ENCODE measurements at places on chromosomes 4 and X.
A peak's percentile ranks its signal among the peaks of the same experiment; 100 is the strongest.

DNA sequence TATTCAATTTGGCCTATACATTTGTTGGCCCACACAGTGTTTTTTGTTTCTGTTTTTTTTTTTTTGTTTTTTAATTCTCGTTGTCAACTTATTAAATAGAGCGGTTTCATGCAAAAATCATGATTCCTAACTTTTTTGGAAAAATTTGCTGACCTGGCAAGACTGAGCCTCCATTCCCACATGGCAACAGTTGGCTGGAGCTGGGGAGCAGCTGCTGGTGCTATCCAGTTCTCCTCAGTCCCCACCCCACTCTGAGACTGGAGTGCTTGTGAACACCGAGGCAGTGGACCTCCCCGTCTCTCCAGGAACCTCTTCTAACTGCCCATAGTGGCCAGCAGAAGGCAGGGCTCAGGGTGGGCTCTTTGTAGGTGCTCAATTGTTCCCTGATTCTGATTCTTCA, 95.7 kb upstream of the OTUD4 start:
- DNase-seq: no peak

- DNase-seq: no peak
Measured at GRCh38 chr4:118367361-118367760, 14.6 kb upstream of the PRSS12 start.

- DNase-seq: peak; percentile 7
Measured at GRCh38 chr4:142567620-142568451, 278.3 kb downstream of the INPP4B start.

DNA sequence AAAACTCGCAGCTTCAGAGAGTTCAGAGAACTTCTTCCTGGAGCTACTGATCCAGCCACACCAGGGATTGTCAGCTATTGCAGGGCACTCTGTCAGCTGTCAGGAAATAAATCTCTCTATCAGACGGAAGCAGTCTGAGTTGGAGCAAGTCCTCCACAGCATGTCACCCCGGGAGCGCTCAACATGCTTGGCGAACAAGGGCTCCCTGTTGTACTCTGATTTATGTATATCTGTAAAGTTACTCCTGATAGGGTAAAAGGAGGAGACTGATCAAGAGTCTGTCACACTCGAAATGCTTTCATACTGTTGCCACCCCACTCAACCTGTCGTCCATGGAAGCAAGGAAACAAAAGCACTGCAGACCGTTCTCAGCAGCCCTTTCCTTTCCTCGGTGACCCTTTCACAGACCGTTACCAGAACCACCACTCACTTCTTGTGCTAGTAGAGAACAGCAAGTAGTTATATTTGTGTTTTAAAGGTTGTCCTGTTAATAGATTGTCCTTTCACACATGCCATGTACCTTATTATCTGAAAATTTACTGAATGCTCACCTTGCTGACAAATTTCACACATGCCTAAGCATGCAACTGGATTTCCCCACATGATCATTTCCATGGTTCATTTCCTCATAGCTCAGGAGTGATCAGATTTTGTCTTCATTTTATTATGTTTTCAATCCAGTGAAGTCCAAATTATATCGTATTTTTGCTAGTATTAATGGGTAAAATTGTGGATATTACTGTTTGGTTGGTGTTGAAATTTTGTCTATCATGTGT, 2108.9 kb upstream of the TENM3 start:
- DNase-seq: peak; percentile 30

- peak; percentile 68 for DNase-seq
Measured at GRCh38 chr4:102263024-102263787, 82.1 kb downstream of the SLC39A8 start.

DNA sequence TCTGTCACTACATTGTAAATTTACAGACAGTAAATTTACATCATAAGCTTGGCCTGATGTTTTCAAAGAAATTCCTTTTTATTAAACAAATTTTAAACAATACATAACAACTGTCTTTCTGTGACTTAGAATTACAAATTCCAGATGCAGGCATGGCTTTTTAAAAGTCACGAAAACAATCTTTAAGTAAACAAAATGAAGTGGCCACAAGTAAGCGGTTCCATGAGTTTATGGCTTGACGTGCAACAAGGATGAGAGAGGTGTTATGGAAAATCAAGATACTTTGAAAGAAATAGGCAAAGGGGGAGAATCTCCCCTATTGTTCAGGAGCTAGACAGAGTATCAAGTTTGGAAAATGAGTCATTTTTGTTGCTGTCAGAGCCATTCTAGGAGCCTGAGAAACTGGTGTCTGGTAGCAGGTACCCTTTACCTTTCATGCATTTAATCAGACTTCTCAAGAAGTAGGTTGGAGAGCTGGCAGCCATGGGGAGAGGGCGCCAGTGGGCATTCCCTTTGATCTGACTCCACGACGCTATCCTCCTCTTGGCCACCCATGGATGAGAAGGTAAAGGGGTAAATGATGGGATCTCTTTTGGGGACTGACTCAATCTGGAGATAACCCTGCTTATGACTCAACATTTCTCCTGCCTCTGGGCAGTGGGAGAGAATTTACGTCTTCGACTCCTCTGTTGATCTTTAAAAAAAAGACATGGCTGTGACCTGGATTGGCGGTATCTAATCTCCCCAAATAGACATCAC, 217.2 kb downstream of the SPRY1 start:
- DNase-seq: no peak

DNA sequence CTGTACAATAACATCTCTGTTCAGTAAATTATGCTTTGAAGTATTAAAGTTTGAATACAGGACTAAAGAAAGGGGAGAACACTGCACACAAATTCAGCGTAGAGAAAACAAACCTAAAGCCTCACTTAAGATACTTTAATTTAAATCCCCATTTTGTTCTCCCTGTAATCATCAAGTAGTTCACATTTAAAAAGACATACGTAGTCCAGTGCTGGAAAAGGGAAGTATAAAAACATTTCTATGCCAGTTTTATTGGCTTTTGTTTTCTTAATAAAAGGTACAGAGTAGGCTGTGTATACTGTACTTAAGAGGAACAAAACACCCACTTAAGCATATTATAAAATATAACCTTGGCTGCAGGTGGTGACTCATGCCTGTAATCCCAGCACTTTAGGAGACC, 101.6 kb downstream of the FGF16 start:
- no peak for DNase-seq

DNA sequence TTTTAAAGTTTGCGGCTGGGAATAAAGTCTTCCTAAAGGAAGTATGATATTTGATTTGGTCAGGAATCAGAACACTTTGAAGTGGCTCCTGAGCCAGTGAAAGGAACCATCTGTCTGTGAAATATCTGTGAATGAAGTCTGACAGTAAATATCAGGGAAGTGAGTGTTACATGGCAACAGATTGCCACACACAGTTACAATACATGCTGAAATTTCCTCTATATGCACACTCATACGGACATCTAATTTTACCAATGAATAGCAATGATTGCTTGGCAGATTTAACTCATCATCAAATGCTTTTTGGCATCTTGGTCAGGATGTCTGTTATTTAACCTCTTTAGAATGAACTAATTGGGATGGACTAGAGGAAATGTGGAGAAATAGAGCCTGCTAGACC, 1023.8 kb downstream of the FAT4 start:
- DNase-seq: no peak

DNA sequence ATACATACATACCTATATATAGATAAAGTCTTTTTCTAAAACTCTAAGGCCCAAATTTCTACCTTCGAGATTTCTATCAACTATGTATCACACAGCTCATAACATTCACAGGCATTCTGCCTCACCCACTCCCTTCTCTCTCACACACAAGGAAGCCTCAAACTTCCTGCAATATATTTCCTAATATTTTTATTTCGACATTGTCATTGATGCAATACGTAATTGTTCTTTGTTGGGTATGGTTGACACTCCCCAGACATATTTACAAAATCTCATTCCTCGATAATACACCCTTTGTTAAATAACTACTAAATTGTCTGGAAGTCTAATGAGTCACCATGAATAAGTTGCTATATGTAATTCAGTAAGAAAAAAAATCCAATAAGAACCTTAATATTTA, 143.5 kb downstream of the HNRNPD start:
- no peak for DNase-seq

DNA sequence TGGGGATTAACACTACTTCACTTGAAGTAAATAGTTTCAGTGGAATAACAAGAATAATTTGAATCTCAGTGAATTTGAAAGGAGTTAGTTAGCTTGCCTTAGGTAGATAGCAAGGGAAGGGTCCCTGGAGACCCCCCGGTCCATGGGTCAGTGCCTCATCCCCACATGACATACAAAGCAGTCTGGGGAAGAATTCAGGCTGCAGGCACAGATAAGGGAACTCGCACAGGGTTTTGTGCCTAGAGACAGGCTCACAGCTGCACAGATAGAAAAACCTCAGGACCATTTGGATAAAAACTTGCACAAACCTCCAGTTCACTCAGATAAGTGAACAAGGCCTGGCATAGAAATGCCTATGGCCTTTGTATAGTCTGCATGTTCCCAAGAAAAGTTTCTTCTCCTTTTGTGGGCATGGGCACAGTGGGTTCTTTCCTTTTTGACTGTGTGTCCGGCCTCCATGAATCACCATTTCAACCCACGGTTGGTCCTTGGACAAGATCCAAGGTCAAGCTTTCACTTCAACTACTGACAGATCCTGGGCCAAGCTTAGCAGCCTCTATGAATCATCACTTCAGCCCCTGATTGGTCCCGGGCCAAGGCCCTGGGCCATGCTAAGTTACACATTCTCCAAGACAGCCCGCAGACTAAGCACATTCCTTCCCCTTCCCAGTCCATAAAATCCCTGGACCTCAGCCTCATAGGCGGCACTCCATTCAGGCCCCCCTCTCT, 108.3 kb upstream of the KLHL4 start:
- DNase-seq: no peak

DNA sequence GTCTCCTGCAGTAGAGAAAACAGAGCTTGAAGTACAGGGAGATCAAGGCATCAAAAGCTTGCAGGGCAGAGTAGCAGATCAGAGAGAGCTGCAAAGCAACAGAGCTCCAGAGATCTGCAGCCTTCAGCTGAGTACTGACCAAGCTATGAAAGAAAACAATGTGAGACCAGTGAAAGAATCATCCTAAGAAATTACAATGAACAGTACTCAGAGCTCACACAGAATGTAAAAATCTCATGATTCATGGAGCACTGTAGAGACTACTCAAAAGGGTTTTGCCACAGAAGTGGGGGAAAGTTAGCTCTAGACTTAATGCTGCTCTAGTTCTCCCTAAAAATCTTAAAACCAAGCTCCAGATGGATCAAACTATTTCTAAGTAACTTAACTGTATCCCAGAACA, 80.0 kb upstream of the MAB21L2 start:
- DNase-seq: no peak

DNA sequence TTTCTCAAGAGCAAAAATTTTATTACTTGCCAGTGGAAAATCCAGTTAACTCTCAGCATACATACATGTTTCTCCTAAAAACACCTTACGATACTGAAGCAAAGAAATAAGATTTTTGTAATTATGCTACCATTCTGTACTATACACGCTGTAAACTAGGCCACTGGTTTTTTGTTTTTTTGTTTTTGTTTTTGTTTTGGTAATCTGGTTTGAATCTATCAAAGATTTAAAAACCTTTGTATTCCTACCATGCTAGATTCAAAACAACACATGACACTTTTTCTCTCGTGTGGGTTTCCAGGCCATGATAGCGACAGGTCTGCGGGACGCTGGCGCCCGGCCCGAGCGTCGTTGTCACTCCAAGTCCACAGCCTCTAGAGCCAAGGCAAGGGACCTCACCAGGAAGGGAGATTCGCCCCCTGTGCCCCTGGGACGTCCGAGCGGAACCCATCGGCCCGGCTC, 723 bp downstream of the TMEM192 start:
- no peak for DNase-seq

DNA sequence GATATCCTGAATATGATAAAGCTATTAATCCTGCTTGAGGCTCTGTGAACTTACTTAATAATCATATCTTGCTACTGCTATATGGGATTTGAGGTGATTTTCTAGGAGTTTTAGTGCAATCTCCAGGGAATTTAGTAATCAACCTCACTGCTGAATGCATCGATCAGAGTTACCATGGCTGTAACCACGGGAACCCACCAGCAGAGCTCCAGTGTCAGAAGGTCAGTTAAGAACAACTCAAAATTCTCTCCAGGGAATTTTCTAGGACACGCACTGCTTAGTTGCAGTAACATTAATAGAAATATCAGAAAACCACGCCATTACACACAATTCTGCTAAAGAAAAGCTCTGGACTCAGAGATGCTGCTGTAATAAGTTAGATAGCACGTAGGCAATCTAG, 1477.2 kb upstream of the TENM3 start:
- no peak for DNase-seq

DNA sequence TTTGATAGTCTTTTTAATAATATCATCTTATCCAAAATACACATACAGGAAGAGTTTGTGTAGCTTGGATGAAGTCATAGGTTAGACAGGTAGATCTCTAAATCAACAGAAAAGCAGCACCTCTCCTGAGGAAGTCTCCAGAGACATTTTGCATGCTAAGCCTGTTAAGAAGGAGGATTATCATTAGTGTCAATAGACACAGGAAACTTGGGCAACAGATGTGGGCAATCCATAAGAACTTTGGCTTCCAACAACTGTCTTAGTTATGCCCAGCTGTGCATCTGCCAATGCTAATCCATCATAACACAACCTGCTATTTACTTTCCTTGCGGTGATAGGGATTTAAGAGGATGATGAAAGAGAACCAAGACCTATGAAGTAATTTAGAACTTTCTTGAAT, 1052.6 kb downstream of the RPA4 start:
- no peak for DNase-seq

DNA sequence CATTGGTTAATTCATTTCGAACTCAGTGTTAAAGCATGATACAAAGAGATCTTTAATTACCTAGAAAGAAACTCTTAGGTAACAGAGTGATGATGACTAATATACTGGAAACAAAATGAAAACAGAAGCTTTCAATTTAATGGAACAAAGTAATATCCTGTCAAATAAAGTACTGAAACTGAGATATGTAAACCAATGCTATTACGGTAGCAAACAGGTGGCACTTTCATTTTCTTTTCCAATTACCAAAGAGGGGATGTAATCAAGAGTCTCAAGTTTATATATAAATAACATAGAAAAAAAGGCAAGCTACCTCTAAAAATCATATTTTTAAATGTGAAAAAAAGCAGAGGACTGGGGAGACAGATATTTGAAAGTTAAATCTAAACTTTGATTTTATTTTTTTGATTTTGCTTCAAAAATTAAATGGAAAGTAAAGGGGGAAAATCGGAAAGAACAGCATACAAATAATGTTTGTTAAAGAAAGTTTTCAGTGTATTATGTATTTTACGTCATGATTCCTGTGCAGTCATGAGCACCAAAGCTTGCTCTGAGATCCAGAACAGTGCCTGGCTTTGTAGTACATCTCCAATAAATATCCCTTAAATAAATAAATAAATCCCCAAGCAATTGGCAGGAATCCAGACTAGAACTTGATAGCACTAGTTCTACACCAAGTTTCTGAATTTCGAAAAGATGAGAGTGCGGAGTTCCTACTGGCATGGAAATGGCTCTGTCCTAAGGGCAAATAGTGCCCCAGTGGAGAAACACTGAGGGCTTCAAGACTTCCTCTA, 25.0 kb upstream of the RAPGEF2 start:
- DNase-seq: no peak

GRCh38 chrX:85851418-85851817, 195.9 kb downstream of the CHM start:
- peak; percentile 37 for DNase-seq

- DNase-seq: no peak
Measured at GRCh38 chr4:10741961-10742699, 57.6 kb upstream of the CLNK start.

Measured in GM23338 (cell line).